ENCODE measurements at places on chromosomes 6 and 20.
A peak's percentile ranks its signal among the peaks of the same experiment; 100 is the strongest.

DNA sequence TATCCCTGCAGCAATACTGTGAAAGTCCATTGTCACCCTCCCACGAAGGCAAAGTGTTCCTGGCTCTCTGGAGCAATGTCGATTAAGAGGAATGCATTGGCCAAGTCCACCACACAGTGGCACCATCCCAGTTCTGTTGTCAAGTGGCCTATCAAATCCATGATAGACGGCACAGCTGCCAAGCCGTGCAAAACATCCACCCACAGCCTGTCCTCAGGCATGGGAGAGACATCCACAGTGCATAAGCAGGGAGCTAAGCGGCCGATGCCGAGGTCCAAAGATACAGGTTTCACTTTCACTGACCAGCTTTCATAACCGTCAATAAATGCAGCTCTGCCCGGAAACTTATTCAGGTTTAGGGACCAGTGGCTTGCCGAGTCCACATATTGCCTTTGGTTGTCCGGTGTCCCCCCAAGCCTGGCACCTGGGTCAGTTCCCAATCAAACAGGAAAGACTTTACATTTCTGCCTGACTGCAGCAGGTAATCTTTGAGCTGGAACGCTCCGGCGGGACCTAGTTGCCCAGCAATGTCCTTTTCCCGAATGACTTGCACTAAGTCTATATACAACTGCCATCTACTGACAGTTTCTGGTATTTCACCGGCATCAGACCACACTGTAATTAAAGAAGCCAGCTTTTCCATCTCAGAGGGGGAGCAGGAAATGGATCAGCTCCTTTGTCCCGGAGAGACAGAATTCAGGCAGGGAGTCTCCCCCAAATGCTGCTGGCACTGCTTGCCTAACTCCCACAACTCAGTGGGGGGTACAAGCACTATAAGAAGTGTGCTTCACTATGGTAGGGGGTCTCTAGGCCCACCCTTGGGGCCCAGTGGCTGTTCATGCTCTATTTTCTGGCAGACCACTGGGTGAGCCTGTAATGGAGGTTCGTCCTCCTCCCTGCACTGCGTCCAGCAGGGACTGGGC is 6.3 kb downstream of the ZKSCAN3 start:
- peak; percentile 77 for DNase-seq

- DNase-seq: no peak
Observed at GRCh38 chr6:22095836-22096235, 201.0 kb downstream of the PRL start.

DNA sequence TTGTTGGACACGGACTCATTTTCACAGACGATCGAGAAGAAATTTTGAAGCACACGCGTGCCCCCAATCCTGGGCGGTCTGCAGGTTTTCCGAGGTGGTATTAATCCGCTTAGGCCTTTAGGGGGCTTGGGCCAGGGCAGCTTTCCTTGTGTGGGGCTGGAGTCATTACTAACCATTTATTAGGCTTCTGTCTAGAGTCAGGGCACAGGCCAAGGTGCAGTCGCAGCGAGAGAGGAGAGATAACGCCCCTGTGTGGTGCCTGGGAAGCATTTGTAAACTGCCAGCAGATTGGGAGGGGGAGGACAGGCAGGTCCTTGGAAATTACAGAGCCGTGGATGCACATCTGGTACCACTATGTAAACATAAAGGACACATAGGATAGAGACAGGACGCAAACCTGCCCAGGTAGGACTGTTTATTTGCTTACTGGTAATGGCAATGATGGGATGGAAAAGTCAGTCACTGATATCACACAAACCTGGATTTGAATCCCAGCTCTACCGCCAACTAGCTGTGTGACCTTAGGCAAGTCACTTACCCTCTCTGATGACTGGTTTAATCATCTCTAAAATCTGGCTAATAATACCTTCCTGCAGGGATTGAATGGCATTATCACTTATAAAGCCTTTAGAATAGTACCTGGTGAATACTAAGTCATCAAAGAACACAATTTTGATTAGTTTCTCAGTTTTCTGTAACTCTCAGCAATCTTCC is 76.4 kb downstream of the TMEM242 start:
- DNase-seq: no peak

DNA sequence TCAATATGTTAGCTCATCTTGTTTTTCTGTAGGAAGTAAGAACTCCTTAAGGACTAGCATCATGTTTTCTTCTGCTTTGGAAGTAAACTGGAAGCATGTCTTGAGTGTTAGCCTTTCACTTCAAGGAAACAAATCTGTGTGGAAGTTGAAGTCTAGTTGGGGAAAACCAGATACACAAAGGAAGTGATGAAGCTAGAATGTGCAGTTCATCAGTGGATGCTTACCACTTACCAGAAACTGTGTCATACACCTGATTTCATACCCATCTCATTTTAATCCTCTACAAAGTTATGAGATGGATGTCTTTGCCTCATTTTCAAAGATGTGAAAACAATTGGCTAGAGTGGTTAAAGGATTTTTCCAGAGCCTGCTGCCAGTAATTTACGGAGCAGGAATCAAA is 75.8 kb downstream of the TMEM170B start:
- no peak for DNase-seq

GRCh38 chr6:129996387-129996786 is 22.0 kb upstream of the L3MBTL3 start:
- no peak for DNase-seq

- no peak for DNase-seq
Observed at GRCh38 chr6:166306378-166307081, 1.7 kb downstream of the PRR18 start.

DNA sequence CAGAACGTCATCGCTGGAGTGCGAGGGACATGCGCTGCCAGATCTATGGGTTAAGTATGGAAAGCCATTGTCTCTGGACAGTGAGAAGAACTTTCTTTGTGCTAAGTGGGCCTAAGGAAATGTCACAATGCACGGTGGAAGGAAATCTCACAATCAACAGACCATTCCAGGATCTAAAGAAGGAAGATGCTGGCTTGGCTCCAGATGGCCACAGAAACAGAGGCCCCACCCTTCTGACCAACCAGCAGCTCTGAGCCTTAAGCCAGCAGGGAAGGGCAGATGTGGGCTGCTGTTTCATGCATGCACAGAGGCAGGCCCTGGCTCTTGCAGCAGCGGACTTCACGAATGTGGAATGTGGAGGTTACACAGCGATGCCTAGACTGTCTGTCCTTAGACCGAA is 156.3 kb downstream of the SOBP start:
- DNase-seq: no peak

DNA sequence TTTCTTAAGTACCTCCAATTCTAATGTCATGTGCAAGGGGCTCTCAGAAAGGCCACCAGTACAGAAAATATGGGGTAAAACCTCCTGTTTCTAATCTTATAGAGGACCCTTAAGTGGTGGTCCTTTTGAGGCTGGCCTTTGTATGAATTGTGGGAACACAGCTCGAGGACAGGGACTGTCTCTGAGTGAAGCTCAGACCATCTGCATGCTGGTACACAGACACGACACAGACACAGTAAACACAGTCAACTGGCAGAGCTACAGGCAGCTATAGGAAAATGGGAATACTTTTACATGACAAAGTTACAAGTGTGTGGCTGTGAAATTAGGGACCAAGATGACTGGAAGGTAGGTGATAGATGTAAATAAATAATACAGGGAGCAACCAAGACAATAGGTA is 143.9 kb upstream of the PREP start:
- no peak for DNase-seq

GRCh38 chr20:62159839-62160238 is 16.3 kb downstream of the SS18L1 start:
- no peak for DNase-seq

DNA sequence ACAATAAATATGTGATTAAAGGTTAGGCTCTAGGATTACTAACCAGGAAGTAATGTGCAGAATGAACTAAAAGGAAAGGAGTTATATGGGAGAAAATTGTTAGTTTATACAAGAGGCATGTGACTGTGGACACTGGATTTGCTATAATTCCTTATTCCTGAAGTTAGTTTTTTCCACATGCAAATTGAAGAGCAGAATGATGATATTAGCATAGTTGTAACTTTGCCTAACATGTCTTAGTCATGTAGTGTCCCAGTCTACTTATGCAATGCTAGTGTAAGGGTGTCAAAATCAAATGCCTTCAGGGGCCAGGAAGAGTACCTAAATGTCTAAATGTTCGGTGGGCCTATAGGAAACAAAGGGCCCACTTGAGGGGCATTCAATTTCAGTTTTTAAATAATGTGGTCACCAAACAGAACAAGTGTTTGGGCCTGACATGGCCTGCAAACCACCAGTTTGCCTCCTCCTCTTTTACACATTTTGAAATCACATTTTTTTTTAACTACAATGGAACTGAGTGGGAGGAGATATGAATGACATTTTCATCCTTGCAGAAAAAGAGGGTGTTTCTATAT is 28.0 kb upstream of the CEP85L start:
- no peak for DNase-seq

- DNase-seq: no peak
Observed at GRCh38 chr20:19764207-19764606, 6.1 kb downstream of the RIN2 start.

DNA sequence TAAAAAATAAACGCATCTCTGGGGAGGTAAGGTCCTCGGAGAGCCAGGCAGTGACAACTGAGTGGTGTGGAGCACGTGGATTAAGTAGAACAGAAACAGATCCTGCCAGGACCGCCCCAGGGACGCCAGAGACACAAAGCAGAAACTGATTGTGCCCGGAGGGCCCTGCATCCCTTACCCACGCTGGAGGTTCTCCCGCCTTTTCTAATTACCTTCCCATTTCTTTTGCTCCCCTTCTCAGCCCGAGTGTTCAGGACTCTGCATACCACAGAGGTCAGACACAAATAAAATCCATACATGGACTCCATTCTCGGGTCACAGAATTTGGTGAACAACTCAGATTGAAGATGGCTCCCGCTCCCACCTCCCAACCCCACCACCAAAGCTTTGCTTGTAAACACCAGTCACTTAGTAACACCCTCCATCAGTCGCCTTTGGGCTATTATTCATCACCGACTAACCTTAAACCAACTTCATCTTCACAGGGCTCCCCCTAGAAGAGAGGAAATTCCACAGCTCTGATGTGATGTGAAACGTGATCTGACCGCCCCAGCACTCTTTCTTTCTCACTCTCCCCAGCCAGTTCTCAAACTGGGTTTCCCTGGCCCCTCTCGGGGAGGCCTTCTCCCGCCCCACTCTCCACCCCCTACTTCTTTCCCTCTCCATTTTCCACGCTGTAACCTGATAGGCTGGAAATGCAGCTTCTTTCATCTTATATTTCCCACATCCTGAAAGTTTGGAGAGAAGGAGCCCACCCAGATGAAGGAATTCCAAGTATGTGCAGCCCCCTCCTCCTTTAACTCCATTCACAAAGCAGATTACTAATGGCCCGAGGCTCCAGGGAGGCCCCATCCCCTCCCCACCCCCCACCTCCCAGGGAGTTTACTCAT is 32.5 kb upstream of the PIM1 start:
- no peak for DNase-seq

- DNase-seq: no peak
Observed at GRCh38 chr6:142728910-142729481, 216.0 kb downstream of the HIVEP2 start.

DNA sequence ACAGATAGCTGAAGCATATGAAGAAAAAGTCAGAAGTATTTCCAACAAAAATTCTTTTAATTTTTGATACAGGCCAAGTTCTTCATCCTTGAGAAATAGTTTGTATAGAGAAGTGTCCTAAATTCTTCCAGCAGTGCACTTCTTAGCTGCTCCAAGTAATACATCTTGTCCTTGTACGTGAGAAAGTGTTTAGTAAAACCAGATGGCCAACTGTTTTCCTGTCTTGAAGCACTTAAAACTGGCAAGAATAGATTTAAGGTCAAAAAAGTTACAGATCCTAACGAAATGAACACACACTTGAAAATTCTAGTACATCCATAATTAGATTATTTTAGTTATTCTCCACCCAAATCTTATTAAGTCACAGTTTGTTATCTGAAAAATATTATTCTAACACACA is 52.2 kb upstream of the HSF2 start:
- no peak for DNase-seq

DNA sequence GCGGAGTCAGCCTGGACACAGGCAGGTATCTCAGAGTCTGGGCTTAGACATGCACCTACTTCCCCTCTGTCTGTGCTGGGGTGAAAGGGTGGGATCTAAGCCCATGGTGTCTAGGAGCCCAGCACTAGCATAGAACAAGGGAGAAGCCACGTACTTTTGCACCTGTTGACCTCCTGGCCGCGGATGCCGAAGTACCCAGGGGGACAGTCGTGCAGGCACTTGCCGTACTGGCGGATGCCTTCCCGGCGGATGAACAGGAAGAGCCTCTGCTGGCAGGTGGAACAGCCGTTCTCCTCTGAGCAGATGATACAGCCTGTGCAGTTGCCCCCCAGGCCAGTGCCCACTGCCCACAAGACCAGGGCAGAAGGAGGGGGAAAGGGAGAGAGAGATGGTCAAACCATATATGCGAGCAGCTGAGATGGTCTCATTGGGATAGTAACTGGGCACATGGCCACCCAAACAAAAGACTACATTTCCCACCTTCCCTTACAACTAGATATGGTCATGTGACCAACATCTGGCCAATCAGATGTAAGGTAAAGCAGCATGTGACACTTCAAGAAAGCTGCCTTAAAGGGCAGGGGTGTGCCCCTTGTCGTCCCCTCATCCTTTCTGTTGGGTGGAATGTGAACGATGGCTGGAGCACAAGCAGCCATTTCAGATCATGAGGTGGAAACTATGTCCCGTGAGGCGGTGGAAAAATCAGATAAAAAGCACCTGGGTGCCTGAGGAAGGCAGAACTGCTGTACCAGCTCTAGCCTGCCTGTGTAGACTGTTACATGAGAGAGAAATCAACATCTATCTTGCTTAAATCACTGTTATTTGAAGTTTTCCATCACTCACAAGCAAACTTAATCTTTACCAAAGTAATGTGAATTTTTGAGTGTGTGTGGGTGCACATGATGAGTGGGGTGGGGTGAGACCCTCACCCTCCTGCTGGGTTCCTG is 34.0 kb downstream of the RSPO4 start:
- DNase-seq: no peak

DNA sequence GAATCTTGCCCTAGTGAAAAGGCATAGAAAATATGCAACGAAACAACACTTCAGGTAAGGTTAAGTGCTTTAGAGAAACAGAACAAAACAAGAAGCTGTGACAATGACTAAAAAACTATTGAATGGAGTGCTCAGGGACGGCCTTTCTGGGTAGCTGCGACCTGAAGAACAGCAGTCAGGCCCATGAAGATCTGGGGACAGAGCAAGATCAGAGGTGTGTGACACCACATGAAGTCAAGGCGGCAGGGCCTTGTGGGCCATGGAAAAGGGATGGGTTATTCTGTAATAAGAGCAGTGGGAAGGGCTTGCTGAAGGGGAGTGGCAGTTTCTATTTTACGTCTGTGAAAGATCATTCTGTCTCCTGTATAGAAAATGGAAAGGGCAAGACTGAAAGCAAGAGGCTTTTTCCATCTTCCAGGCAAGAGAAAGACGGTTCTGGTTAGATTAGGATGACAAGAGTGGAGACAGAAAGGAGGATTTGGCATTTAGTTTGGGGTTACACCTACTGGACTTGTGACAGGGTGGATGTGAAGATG is 5.1 kb downstream of the UBE2V1 start:
- no peak for DNase-seq

- no peak for DNase-seq
Observed at GRCh38 chr6:32623693-32624092, 13.5 kb upstream of the HLA-DQA1 start.

Data from NCI-H2081 treated with DMSO at 0.1 percent for 48 hours (cell line).